ENCODE measurements at places on chromosomes 4 and X. TPM values are rescaled to one million over a fixed set of nuclear protein-coding genes. Genes with fewer than 3 reads are reported as not detected.

DNA sequence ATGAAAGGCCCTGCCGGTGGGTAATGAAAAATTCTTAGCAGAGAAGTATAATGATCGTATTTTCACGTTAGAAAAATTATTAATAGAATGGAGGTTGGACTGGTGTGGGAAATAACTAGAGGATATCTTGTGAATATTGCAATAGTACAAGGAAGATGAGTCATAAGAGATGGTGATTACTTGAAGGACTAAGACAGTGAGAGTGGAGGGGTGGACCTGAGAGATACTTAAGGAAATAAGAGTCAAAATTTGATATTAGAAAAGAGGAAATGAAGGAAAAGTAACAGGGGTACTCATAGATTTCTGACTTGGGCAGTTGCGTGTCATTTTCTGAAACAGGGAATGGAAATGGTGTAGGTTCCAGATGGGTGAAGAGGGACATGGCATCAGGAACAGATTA lies 1.7 kb upstream of the USP53 start:
- DNase-seq, result no peak

- DNase-seq, result no peak
Measured at GRCh38 chr4:5018096-5018495, 1.2 kb downstream of the CYTL1 start.

DNA sequence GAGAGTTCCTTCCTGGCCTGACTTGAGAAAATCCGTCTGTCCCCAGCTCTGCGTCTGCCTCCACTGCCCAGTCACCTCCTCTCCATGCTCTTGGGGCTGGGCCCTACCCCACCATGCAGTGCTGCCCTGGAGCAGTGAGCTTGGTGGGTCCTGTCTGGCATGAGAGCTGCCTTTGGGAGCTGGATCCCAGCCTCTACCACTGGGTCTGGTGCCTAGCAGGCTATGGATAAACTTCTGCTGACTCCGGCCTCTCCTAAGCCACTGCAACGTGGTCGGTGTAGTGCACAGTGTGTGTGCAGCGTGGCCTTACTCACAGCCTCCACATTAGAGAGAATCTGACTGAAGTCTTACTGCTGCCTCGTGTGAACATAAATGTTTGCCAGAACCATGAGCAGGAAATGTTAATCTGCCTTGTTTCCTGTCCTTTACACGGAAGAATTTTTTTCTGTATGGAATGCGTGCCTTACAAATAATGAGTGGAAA lies 47.6 kb downstream of the HTT start:
- DNase-seq, result peak; percentile 85

DNA sequence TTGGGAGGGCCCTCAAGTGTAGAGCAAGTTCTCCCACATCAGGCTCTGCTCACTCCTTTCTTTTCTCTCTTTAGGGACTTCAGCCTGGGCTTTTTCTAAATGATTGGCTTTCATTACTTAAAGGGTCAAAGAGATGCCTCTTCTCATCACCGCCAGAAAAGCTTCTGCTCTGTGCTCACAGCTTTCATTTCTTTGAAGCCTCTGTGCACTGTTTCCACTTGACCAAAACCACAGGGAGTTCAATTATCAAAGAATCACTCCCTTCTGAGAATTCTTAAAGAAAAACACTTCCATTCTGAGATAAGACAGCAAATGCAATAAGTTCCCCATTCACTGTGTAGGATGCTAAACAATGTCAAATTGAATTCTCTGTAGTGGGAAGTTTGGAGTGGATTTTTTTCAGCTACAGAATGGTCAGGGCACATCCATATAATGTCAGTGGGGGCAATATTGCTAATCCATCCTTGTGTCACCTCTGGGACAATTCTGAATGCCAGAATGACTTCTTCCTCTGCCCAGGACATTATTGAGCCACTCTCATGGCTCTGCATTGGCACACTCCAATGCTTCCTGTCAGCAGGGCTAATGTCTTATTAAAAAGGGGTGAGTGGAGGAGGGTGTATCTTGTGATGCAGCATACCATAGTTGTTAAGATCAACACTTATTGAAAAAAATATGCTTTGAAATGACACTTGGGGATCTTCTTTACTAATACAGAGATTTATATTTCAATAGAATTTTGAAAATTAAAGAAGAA lies 217.6 kb downstream of the SNCA start:
- no peak for DNase-seq

GRCh38 chr4:145420595-145421214 lies 60.9 kb upstream of the SMAD1 start:
- no peak for DNase-seq

- no peak for DNase-seq
Measured at GRCh38 chr4:125350470-125351135, 35.8 kb downstream of the FAT4 start.

GRCh38 chr4:148812101-148812500 lies 369.9 kb upstream of the NR3C2 start:
- no peak for DNase-seq

DNA sequence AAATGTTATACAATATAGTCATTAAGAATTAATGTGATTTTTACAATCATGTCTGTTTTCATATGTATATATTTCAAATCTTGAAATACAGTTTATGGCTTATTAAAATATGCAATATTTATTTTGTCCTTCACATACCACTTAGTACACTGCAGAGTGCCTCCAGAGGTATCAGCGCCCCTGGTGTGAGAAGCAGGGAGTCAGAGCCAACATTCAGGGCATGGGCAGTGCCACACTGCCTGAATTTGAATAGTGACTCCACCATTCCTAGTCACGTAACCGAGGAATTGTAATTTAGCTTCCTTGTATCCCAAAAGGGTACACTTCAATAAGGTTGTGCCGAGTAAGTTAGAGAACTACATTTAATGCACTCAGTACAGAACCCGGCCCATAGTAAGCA lies 4.3 kb upstream of the C4orf54 start:
- no peak for DNase-seq

DNA sequence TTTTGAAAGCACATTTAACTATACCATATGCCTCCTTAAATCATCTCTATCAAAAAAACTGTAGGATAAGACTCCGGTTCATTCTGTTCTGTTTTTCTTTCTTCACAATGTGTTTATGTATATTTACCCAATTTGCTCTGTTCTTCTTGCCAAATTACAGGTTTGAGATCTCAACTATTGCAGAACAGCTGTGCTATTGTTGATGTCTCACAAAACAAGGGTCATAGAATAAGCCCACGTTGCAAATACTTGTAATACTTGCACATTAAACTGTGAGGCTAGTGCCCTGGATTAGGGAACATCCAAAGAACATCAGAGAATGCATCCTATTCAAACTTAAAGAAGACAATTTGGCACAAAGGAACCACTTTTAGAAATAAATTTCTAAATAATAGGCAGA lies 45.4 kb downstream of the ANTXR2 start:
- no peak for DNase-seq

- no peak for DNase-seq
Measured at GRCh38 chr4:36523182-36523581, 241.8 kb downstream of the DTHD1 start.

DNA sequence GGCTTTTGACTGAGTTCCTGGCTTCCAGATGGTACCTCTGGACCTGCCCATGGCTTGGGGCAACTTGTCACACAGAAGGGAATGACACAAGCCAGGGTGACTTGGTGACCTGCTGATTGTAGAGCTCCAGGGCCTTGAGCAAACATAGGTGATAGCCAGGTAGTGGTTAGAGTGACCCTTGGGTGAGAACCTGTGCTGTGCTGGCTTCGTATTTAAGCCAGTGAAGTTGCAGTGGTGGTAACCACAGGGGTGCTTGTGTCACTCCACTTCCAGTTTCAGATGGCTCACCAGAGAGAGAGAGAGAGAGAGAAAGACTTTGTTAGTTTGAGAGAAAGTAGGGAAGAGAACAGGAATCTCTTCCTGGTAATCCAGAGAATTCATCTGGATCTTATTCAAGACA lies 471.6 kb downstream of the ZIC3 start:
- DNase-seq, result no peak

DNA sequence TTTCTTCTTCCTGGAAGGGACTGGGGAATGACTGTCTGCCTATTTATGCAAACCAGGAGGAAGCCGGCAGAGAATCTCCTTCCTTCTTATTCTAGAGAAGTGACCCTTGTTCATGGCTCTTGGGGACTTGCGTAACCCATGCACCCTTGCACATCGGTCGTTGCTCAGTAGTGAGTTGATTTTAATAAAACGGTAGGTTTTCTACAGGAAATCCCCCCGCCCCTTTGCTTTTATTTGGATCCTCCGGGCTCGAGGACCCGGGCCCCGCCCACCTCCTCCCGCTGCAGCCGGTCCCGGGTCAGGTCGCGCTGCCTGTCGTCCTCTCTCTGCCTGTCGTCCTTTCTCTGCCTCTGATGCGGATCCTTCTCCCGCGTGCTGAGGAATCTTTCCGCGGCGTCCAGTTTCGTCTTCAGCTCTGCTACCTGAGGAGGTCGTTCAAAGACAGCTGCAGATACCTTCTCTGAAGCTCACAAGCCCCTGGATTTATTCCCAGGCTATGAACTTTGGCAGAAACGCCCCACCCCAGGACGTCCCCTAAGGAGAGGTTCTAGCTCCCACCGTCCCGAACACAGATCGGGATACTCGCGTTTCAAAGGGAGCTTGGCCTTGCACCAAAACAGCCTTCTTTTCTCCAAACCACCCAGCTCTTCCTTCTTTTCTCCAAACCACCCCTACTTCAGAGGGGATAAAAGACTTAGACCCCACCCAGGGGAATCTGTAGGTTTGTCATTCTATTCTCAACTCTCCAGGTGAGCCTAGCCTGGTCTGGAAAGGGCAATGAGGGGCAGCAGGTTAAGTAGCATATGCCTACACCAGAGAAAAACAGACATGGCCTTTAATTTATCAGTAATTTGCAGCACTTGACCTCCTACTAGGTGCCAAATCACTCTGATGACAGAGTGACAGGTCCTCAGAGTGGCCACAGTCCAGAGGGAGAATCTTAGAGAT lies 7.0 kb downstream of the TNIP3 start:
- DNase-seq, result no peak

- DNase-seq, result no peak
Measured at GRCh38 chr4:91935217-91935616, 368.5 kb upstream of the GRID2 start.

DNA sequence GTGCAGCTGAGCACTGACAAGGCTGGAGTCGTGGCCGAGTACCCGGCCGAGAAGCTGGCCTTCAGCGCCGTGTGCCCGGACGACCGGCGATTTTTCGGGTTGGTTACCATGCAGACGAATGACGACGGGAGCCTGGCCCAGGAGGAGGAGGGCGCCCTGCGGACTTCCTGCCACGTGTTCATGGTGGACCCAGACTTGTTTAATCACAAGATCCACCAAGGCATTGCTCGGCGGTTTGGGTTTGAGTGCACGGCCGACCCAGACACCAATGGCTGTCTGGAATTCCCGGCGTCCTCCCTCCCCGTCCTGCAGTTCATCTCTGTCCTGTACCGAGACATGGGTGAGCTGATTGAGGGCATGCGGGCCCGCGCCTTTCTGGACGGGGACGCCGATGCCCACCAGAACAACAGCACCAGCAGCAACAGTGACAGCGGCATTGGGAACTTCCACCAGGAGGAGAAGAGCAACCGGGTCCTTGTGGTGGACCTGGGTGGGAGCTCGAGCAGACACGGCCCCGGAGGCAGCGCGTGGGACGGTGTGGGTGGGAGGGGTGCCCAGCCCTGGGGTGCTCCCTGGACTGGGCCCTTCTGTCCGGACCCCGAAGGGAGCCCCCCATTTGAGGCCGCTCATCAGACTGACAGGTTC lies 24.3 kb downstream of the RGS12 start:
- DNase-seq, result no peak

- no peak for DNase-seq
Measured at GRCh38 chr4:87339440-87339839, 16.8 kb upstream of the HSD17B13 start.

GRCh38 chrX:16711893-16712547 lies 449 bp downstream of the CTPS2 start:
- no peak for DNase-seq

- no peak for DNase-seq
Measured at GRCh38 chrX:48083212-48083611, 11.8 kb upstream of the ZNF630 start.

- DNase-seq, result no peak
Measured at GRCh38 chrX:27336466-27337091, 126.6 kb downstream of the PPP4R3C start.

DNA sequence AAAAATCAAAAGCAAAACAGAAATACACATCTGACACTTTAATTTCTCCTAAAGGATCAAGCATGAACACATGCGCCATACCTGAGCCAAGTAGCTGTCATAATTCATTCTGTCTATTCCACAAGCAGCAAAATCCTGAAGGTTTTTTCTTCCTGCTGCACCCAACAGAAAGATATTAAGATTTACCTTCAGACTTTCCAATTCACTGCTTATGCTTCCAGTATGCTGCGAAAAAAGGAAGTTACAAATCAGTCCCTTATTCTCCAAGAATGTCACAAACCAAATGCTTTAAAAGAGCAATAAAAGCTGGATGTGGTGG lies 29.2 kb upstream of the FGFBP2 start:
- DNase-seq, result no peak

DNA sequence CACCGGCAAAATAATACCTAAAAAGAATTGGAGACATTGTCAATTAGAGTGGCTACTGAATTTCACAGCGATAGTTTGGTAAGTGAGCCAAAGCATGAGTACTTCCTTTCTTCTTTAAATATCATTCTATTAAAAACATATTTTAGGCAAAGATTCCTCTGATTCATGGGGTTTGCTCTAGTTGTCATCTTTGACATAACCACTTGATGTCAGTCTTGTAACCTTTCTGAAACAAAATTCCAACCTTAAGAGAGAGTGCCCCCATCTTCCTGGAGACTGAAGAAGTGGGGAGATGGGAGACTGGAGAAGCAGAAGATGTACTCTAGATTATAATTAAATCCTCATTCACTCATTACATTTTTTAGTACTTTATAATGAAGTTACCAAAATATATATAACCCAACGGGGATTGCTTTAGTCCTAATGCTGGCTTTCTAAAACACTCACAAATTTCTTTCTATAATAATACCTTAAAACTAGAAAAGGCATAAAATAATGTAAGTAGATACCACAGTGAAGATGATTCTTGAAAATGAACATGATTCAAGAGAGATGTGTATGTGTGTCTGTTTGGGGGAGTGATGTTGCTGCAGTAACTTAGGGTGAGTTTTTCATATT lies 96.4 kb downstream of the EMCN start:
- DNase-seq, result peak; percentile 47

- no peak for DNase-seq
Measured at GRCh38 chrX:45815441-45815840, 614.8 kb upstream of the DIPK2B start.

- DNase-seq, result no peak
Measured at GRCh38 chr4:87425711-87426110, 3.3 kb downstream of the NUDT9 start.

GRCh38 chr4:78862314-78862737 lies 76.9 kb downstream of the PAQR3 start:
- no peak for DNase-seq

GRCh38 chrX:19515615-19516105 lies 352 bp upstream of the MAP3K15 start:
- DNase-seq, result no peak

The WDFY3 gene
- total RNA-seq, result 104 TPM

The SCML1 gene
- total RNA-seq, result 8.2 TPM

The RAI2 gene
- total RNA-seq, result 9.1 TPM

The TSPAN5 gene
- 38.1 TPM for total RNA-seq

The GYPE gene
- total RNA-seq, result 0.29 TPM

The CCSER1 gene
- not detected for total RNA-seq

The ALB gene
- total RNA-seq, result not detected

The FAT1 gene
- 154 TPM for total RNA-seq

The MAGEE2 gene
- total RNA-seq, result not detected

The NPY1R gene
- total RNA-seq, result 0.58 TPM

The GPRASP1 gene
- total RNA-seq, result 0.58 TPM

The H2AZ1 gene
- 220 TPM for total RNA-seq

The ANTXR2 gene
- 45.6 TPM for total RNA-seq

Measured in glomerular endothelial cell (primary cell).